ENCODE measurements at places on chromosomes 7 and 10.
A peak's percentile ranks its signal among the peaks of the same experiment; 100 is the strongest.

DNA sequence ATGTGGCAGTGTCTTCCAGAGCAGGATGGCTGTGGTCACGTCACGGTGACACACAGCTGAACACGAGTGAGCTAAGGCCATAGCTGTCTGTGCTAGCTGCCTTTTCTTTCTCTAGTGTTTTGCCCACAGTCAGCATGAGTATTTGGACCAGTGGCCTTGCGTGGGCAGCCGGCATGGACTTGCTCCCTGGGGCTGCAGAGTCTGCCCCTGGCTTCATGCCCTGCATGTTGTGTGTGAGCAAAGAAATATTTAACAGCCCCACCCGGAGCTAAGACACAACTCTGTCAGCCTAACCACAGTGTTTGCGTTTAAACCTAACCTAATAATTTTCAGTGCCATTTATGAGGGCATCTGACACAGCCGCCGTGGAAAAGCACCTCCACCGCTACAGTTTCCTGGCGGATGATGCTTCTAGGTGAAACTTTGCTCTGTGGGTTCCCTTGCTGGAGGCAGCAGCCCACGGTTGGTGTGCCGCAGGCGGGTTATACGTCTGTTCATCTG is 14.6 kb downstream of the CHST12 start:
- peak; percentile 36 for DNase-seq

DNA sequence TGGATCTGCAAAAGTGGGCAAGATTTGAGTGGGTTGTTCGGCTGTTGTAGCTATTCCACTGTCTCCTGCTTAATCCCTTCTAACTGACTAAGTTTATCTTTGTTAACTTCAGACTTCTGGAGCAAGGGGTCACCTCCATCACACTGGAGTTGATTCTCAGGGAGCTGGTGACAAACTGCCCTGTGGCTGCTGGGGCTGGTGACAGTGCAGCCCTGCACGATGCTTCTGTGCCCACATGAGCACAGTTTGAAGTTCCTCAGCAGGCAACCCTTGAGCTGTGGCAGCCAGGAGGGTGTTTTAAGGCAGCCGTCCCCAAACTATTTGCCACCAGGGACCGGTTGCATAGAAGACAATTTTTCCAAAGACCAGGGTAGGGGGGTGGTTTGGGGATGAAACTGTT is 40.5 kb downstream of the ADRB1 start:
- no peak for DNase-seq

DNA sequence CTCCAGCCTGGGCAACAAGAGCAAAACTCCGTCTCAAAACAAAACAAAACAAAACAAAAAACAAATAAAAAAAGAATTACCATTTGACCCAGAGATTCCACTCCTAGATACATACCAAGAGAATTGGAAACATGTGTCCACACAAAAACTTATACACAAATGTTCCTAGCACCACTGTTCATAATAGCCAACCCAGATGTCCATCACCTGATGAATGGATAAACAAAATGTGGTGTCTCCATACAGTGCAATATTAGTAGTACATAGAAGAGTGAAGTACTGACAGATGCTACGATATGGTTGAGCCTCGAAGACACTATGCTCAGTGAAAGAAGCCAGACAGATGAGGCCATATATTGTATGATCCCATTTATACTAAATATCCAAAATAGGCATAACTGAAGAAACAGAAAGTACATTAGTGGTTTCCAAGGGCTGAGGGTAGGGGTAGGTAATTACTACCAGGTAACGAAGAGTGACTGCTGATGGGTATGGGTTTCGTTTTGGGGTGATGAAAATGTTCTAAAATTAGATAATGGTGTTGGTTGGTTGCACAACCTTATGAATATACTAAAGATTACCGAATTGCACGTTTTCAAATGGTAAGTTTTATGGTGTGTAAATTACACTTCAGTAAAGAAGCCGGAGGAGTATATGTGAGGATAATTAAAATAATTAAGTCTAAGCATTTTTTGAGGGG is 20.0 kb downstream of the MYO1G start:
- no peak for DNase-seq

DNA sequence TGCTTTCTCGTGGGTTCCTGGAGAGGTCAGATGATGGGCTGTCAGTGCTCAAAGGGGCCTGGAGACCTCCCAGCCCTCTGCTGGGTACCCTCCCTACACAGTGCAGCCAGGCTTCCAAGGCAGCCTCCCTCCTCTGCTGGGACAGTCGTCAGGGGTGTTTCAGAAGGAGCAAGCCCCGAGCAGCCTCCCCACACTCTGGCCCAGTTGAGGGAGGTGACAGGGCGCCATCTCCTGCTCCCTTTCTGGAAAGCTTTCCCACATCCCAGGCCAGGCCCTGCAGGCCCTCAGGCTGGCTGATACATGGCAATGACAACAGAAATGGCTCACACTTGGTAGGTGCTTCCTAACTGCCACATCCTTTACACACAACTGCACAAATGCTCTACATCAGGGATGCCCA is 32.1 kb downstream of the KCNMA1 start:
- no peak for DNase-seq

DNA sequence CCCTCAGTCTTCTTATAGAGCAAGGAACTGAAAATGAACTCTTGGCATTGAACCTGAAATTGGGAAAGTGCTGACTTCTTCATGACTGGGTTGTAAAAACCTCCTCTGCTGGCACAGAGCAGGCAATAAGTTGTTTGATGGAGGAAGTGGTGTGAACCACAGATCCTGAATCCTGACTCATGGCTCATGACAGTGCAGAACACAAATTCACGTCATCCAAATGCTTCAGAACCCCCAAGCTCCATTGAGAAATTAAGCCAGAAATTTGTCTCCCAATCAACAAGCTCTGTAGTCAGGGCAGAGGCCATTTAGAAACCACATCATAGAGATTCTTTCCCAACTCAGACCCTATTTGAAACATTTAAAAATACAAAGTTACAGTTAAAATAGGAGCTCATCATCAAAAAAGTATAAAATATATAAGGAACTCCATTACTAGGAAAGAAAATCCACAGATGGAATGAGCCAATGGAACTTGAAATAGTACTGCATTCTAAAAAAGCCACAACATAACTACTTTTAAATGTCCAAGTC is 10.3 kb upstream of the STK17A start:
- peak; percentile 100 for DNase-seq

Data from IMR-90 (cell line).